ENCODE measurements at places on chromosomes 7 and 10. TPM values are rescaled to one million over a fixed set of nuclear protein-coding genes. Genes with fewer than 3 reads are reported as not detected.
A peak's percentile ranks its signal among the peaks of the same experiment; 100 is the strongest.

ABLIM1 gene
- total RNA-seq: 176 TPM

DNA sequence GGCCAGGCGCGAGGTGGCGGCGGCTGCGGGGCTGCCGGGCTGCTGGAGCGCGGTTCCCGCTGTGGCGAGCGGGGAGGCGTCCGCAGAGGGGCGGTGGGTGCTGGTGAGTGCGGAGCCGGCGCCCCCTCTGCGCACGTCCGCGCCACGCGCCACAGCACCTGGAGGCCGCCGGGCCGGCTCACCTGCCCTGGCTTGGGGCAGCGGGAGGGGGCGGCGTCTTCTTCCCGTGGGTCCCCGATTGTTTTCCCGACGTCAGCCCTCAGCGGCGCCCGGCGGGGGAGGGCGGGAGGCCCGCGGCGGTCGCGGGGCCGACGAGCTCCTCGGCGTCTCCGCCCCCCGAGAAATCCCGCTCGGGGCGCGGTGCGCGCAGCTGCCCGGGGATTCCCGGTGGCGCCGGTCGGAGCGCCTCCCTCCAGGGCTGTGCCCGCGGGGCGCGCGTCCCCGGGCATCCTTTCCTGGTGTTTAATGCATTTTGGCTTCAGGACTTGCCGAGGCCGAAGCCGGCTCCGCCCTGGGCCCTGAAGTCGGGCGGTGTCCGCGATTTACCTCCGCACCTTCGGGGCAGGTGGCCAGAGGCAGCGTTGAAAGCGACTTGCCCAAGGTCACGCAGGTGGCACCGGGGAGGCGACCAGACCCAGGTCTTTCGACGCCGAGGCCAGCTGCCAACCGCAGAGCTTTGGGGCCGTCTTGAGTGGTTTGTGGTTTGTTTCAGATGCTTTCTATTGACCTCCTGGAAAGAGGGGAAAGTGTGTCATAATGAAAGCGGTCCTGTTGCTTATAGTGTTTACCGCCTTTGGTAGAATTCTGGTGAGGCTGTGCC is 561 bp downstream of the PLEKHA1 start:
- no peaks in the 10 kb centered on the region for H3K36me3 ChIP-seq
- H3K27ac ChIP-seq: peak overlapping the region; percentile 96
- H3K4me1 ChIP-seq: peaks cover 23% of the 10 kb centered on the region
- H3K27me3 ChIP-seq: no peaks in the 10 kb centered on the region
- DNase-seq: no peak
- peak overlapping the region; percentile 80 for H3K4me3 ChIP-seq

DNA sequence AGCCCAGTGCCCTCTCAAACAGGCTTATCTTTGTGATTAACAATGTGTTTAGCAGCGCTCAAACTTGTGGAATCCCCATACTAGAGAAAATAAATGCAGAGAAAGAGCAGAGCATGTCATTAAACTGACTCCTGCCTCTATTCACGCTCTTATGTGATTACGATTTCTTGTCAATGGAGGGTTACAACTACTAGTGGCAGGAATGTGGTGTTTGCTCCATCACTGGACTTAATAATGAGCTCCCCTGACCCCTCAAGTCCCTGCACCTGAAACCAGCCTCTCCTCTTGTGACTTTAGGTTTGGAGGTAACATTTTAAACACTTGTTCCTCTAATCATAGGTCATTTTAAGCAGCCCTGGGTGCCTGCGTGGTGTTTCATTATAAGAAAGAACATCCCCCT is 121.9 kb downstream of the PLPP4 start:
- H3K27me3 ChIP-seq: no peaks in the 10 kb centered on the region
- H3K36me3 ChIP-seq: no peaks in the 10 kb centered on the region
- H3K4me1 ChIP-seq: no peaks in the 10 kb centered on the region

DNA sequence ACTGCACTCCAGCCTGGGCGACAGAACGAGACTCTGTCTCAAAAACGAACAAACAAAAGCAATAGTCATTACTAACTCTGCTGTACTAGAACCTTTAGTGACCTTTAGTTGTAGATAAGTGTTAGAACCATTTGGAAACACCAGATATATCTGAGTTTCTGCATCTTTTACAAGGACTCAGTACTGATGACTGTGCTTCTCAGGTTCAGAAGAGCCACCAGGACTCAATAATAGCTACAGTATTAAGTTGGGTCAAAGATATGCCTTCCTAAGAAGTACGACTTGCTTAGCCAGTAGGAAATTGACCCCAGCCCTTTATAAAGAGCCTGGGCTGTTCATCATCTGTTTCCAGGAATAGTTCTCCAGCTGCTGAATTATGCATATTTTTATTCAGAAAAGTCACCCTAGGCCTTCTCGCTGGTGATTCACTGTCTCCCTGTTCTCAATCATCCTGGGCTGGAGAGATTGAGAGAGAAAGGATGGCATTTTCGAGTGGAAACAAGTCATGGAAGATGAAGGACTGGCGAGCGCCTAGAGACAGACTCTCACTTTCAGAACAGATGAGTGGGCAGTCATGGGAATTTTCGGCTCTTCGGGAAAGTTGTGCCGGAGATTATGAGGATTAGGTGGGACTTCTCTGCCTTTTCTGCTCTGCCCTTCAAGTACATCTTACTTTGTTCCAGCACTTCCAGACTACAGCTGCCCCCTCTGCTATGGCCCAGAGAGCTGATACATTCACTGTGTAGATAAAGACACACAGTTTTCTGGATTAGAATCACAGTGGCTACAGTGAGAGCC is 316.1 kb downstream of the CCDC3 start:
- H3K36me3 ChIP-seq: no peaks in the 10 kb centered on the region
- no peak for DNase-seq
- no peak overlapping the region for H3K27ac ChIP-seq
- no peaks in the 10 kb centered on the region for H3K27me3 ChIP-seq
- H3K4me1 ChIP-seq: peaks cover 4% of the 10 kb centered on the region

Data from vagina (tissue), 2 donors.